Left renal cortex interstitium (tissue), 4 donors: ENCODE measurements at places on chromosomes 4 and X. TPM values are rescaled to one million over a fixed set of nuclear protein-coding genes. Genes with fewer than 3 reads are reported as not detected.

The CAPN6 gene
- polyA plus RNA-seq: 24.1 TPM

The DLG3 gene
- polyA plus RNA-seq: 38.5 TPM

The FAM114A1 gene
- 42.4 TPM for polyA plus RNA-seq

The GAGE12F gene
- polyA plus RNA-seq: not detected

The TMSB15B gene
- 24.8 TPM for polyA plus RNA-seq

The MSX1 gene
- polyA plus RNA-seq: 1.6 TPM

The EFHC2 gene
- 10.1 TPM for polyA plus RNA-seq

DNA sequence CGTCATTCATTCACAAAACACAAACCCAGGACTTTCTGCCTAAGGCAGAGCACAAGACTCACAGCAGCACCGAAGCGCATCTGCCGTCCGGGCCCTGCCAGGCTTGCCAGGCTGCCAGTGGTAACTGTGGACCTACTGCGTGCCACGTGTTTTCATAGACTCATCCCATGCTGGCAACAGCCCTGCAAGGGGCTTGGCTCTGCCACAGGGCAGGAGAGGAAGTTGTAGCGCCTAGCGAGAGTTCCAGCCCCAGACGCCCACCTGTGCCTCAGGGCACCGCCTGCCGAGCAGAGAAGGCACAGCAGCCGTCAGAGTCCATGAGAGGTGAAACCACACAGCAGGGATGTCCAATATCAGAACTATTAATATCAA lies 18.9 kb upstream of the MRFAP1 start:
- no peak for DNase-seq

DNA sequence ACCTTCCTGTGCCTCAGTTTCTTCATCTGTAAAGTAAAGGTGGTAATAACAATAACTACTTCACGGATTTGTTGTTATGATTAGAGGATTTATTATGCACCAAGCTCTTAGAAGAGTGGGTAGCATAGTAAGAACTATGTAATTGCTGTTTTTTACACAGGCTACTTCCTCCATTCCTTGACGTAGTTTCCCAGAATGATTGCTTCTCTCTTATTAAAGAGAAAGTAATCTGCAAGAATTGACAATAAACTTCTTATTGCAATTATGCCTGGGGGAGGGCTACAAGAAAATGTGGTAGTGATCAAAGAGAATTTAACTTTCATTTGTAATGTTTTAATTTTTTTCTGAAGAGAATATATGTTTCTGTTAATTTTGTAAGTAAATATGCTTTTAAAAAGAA lies 238.7 kb downstream of the GASK1B start:
- DNase-seq: no peak

GRCh38 chr4:84263415-84263814 lies 235.7 kb downstream of the NKX6-1 start:
- no peak for DNase-seq

DNA sequence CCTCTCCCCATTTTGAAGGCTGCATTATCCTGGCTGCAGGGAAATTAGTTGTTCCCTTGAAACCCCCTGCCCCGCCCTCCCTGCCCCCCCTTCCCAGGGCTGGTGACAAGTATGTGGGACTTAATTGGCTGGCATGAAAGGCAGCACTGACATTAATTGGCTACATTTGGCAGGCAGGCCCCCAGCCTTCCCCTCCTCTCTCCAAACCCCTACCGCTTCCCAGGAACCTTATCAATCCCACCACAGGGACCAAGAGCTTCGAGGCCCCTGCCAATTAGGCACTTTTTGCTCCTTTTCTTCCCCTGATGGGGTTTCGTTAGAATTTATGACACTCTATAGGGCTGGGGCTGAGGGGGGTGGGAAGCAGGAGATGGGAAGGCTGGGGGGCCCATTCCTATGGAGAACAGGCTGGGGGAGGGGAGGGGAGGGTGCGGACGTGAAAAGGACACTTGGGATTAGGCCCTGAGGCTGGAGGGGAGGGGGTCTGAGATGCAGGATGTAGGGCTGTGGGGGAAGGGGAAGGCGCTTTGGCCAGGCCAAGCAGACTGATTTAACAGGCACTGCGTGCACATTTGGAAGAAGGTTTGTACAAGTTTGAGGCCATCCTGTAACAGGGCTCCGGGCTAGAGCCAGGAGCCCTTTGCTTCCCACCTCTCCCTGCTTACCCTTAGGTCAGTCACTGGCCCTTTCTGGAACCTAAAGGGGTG lies 52.2 kb downstream of the EFNB1 start:
- DNase-seq: no peak

DNA sequence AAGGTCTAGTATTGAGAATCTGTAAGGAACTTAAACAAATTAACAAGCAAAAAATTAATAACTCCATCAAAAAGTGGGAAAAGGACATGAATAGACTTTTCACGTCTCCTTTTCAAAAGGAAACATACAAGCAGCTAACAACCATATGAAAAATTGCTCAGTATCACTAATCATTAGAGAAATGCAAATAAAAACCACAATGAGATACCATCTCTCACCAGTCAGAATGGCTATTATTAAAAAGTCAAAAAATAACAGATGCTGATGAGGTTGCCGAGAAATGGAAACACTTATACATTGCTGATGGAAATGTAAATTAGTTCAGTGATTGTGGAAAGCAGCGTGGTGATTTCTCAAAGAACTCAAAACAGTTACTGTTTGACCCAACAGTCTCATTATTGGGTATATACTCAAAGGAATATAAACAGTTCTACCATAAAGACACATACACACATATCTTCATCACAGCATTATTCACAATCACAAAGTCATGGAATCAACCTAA lies 410.4 kb upstream of the SMIM31 start:
- no peak for DNase-seq

- DNase-seq: no peak
Measured at GRCh38 chr4:8035371-8035780, 95.7 kb upstream of the AFAP1 start.

- no peak for DNase-seq
Measured at GRCh38 chr4:53935780-53936179, 128.6 kb downstream of the CHIC2 start.

GRCh38 chr4:98564852-98565251 lies 93.6 kb downstream of the TSPAN5 start:
- no peak for DNase-seq

DNA sequence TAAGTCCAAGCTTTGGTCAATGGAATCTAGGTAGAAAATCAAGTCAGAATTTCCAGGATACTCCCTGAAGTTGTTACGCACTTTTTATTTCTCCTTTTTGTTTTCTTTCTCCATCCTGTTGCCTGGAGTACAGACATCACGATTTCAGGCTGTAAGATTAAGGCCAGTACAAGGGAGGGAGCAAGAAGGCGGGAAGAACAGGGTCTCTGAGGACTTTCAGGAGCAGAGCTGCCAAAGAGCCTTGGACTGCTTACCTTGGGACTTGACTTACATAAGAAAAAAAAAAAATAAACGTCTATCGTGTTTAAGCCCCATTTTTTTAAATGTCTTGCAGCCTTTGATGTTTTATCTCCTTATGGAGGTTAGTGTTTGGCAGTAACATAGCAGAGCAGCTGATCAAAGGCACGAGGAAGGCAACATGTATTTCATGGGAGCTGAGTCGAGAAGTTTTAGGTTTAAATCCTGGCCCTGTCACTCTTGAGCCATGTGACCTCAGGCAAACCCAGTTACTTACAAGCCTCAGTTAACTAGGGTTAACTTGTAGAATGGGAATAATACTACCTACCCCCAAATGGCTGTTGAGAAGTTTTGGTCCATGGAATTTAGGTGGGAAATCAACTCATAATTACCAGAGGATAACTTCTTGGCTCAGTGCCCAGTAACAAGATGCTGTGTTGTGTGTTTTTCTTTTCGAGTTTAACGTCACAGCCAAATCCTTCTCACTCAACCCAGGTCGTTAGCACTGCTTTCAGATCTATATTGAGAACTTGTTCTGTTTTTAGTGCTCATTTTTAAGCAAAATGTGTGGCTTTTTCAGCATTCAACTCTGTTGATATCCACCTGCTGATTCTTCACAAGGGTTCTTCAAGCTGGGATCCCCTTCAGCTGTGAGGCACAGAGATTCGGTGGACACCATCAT lies 106.8 kb downstream of the CLNK start:
- DNase-seq: no peak

GRCh38 chr4:657834-658667 lies 16.0 kb downstream of the ATP5ME start:
- DNase-seq: no peak
